Stimulated activated CD4-positive, alpha-beta T cell treated with anti-CD3 and anti-CD28 coated beads, Interleukin-2, amount 100 ng/mL, for 48 hours (primary cell): ENCODE measurements at places on chromosomes 16 and 17.
A peak's percentile ranks its signal among the peaks of the same experiment; 100 is the strongest.

GRCh38 chr16:53055541-53056391 lies 975 bp downstream of the CHD9 start:
- DNase-seq: no peak

DNA sequence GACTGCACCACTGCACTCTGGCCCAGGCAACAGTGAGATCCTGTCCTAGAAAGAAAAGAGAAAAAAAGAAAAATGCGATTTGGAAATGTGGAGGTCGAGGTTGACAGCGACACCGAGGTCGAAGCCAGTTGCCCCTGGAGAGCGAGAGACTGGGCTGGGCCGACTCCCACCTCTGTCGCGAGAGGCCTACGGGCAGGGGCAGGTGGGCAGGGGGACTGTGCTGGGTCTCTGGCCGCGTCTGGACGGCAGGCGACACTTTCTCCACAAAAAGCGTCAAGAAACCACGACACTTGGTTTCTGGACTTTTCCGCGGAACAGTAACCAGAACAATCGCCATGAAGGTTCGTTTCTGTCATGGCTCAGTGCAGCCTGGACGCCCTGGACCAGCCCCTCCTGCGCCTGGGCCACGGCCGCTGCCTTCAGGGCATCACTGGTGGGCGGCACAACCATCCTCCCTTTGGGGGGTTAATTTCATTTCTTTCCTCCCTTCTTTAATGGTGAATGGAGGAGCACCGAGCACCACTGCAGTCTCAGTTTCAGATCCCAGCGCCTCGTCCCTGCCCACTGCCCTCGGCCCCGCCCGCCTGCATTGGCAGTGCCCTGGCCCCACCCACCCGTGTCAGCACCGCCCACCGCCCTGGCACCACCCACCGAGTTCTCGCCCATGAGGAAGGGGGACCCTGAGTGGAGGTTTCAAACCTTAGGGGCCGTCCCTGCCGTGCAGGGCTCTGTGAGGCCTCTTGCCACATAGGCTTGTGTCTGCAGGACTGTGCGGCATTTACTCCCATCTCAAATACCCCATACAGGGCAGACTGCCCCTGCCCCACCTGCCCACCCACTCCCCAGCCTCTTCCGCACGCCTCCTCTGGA lies 18.5 kb upstream of the CDH15 start:
- DNase-seq: no peak

- no peak for DNase-seq
Measured at GRCh38 chr17:32261417-32261736, 4.3 kb upstream of the RHBDL3 start.

- DNase-seq: no peak
Measured at GRCh38 chr17:7191069-7191468, 11.9 kb upstream of the ASGR1 start.

GRCh38 chr17:27630607-27631410 lies at the start of gene LGALS9:
LGALS9 (plus strand) TSS chr17:27631188; CDS start chr17:27631266, 78 bp downstream.
- DNase-seq: no peak

GRCh38 chr17:79818026-79818758 lies 21.0 kb downstream of the CBX4 start:
- no peak for DNase-seq

- no peak for DNase-seq
Measured at GRCh38 chr16:78877114-78877655, 723.4 kb downstream of the MAF start.

DNA sequence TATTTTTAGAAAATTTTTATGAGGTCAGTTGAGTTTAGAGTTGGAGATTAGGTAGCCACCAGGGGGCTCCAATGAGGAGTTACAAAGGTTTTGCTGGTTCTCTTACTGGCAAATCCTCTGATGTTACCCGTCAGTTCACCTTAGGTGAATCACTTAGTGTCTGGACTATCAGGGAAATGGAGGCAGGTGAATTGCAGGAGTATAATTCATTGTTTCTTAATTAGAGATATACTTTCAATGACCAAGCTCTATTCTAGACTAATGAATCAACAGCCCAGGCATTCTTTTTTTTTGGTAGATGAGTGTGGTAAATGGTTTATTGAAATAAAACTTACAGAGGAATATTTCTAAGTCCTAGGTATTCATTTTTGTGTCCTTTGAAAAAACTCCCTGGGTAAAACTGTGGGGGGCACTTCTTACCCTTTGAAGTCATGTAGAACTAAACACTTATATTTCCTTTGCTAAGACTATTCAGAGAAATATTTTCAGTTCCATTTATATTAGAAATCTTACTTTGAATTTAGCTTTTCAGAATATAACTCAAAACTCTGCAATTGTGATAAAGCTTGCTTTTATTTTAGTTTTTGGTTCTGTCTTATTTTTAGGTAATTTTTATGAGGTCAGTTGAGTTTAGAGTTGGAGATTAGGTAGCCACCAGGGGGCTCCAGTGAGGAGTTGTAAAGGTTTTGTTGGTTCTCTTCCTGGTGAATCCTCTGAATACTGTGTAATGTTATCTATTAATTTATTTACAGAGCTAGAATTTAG lies 17.7 kb downstream of the PSMD11 start:
- DNase-seq: peak; percentile 73

- no peak for DNase-seq
Measured at GRCh38 chr16:78939597-78939996, 660.9 kb downstream of the MAF start.

DNA sequence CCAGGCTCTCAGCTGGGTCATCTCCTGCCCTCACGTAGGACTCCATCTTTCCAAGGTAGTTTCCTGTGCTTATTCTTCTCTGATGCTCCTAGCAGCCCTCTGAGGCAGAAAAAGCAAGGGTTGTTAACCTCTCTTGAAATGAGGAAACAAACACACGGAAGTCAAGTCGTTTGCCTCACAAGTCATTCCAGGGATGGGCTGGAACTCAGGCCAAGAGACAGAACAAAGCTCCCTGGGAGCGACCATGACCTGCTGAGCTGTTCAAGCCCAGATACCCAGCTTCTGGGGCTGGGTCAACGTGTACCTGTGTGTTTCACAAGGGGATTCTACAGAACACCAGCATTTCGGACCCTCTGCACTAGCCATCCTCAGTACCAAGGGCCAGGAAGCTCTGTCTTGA lies 28.1 kb downstream of the SRL start:
- no peak for DNase-seq

GRCh38 chr16:1781758-1782407 lies 488 bp downstream of the SPSB3 start:
- no peak for DNase-seq

- DNase-seq: no peak
Measured at GRCh38 chr17:10058921-10059683, 139.3 kb downstream of the GAS7 start.

GRCh38 chr17:82238472-82239201 lies 9.8 kb downstream of the SLC16A3 start:
- DNase-seq: peak; percentile 62

- no peak for DNase-seq
Measured at GRCh38 chr17:49333804-49334203, 28.2 kb downstream of the ZNF652 start.

DNA sequence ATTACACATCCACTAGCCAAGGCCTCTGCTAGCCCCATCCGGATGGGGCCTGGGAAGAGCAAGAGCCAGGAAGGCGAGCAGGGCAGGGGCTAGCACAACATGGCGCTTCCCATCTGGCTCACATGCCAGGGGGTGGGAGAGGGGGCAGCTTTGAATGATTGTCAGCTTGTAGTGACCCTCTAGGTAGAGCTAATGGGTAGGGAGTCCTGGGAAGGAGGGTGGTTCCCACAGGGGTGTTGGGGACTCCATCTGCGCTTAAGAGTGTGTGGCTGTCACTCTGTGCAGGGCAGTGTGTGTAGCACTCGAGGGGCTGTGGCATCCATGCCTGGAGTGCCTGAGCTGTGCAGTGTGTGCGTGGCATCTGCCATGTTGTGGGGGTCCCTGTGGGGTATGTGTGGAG lies 24.5 kb downstream of the ARHGAP23 start:
- no peak for DNase-seq

DNA sequence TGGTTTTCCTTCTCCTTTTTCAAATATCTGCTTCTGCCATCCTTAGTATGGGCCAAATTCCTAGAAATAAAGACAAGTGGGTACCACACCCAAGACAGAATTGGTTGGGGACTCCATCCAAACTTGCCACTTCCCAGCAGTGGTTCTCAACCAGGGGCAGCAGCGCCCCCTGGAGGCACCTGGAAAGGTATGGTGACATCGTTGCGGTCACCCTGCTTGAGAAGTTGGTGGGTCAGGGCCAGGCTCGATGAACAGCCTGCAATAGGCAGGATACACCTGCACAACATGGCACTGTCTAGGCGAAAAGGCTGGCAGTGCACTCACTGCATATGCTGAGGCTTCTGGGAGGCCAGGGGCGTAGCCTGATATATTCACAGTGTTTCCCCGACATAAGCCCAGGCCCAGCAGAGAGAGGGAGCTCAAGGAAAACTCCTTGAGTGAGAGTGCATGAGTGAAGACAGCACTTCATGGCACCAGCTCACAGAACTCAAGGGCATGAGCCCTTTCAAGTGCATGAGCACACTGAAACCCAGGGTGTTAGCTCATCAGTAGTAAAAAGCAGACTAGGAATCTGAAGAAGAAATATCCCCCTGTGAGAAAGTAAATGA lies 57.7 kb downstream of the CMC2 start:
- peak; percentile 48 for DNase-seq

- DNase-seq: no peak
Measured at GRCh38 chr17:53270936-53271335, 551.8 kb upstream of the KIF2B start.

- DNase-seq: no peak
Measured at GRCh38 chr17:82887255-82888164, 47.7 kb upstream of the ZNF750 start.

- DNase-seq: no peak
Measured at GRCh38 chr17:49397586-49397985, 17.1 kb downstream of the PHB1 start.

DNA sequence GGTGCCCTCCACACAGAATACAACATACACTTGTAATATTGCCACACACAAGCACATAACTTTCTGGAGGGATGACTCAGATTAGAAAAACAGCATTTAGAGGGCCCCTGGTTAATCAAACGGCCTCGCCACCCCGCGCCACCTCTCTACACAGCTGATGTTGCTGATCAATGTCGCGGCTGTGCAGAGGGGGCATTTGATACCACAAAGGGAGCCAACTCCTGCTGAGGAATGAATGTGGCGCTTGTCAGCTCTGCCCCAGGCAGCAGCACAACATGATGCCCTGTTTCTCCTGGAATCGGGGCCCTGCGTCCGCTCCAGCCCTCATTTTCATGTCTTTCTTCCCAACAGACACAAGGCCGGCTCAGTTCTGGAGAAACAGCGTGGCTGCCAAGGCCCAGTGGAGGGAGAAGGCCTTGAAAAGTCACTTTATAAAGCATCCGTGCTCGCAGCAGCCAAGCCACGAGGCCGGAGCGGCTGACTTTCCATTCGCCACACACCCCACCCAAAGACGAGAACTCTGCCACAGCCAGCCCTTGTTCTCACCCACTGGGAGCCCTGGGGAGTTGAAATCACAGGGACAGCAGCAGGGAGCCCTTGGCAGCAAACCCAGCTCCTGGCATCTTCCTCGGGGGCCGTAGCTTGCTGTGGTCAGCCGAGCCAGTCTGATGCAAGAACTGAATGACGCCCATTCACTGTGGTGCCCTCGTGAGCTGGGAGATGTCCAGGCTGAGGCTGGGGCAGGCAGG lies 65.6 kb downstream of the XYLT1 start:
- no peak for DNase-seq

GRCh38 chr17:5413682-5414081 lies 5.8 kb downstream of the NUP88 start:
- no peak for DNase-seq

DNA sequence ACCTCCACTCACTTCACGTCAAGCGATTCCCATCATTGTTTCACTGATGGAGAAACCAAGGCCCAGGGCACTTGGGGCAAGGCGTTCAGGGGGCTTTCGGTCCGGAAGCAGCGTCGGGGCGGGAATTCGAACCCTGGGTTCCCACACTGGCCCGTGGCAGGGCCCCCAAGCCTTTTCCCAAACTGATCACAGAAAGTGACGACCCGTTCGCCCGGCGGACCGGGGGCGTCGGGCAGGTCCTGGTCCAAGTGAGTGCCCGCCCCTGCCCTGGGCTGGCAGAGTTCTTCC lies 856 bp upstream of the MON1B start:
- no peak for DNase-seq

- no peak for DNase-seq
Measured at GRCh38 chr16:83603723-83604570, 203.8 kb upstream of the HSBP1 start.

GRCh38 chr16:49556249-49556605 lies 182.6 kb downstream of the C16orf78 start:
- no peak for DNase-seq

- no peak for DNase-seq
Measured at GRCh38 chr16:68490829-68491575, 42.7 kb upstream of the SMPD3 start.

DNA sequence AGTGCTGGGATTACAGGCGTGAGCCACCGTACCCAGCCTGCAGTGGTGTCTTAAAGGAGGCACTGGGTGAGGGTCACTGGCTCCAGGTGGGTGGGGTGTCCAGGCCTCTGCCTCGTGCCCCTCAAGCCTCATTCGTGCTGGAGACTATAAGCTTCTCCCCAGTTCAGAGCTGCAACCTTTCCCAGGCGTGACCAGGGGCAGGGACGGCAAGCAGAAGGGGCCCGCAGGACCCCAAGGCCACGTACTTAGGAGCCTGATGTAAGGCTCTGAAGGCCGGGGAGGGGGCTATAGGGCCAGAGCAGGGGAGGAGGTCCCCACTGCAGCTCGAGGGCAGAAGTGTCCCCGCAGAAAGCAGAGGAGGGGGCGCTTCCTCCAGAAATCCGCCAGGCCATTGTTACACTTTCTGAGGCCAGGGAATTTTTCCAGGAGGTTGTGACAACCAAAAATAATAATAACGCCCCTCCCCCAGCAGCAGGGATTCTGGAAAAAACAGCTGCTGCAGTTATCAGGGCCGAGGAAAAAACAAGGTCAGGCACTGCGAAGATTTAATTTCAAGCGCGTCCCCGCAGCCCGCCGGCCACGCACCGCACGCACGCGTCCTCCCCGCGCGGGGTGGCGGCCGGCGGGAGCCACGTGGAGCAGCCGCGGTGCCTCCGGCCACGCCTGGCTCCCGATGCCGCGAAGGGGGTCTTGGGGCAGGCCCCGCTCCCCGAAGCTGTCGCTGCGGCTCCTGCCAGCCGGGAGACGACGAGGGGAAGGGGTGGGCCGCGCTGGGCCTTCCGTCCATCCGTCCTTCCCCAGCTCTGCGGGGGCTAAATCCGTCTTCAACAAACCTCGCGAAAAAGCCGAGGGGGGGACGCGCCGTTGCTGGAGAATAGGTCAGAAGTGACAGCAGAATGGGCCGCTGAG lies 45.8 kb upstream of the SLC38A10 start:
- DNase-seq: no peak

DNA sequence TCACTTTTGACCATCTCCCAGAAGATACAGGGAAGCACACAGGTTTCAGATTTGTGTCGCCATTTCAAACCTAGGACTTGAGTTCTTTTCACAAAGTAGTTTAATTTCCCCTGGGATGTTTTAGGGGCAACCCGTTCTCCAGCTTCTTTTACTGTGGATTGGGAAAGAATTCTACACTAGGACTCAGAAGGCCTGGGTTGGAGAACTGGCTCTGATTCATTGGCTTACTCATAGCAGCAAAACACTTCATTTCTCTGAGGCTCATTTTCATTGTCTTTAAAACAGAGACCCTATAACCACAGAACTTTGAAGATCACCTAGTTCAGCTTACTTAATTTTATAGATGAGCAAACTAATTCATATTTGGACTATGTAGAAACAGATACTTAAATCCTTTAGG lies 175.9 kb upstream of the SALL1 start:
- DNase-seq: no peak
